ENCODE measurements at places on chromosomes 3 and 15.

GRCh38 chr15:82168757-82169156 lies 93.8 kb downstream of the EFL1 start:
- H3K4me3 ChIP-seq, result no peak overlapping the region
- DNase-seq, result no peak
- no peaks in the 10 kb centered on the region for H3K27me3 ChIP-seq

GRCh38 chr3:1902416-1902815 lies 196.2 kb upstream of the CNTN4 start:
- no peak overlapping the region for H3K4me3 ChIP-seq
- H3K27me3 ChIP-seq, result no peaks in the 10 kb centered on the region
- H3K27ac ChIP-seq, result no peak overlapping the region

- no peaks in the 10 kb centered on the region for H3K27me3 ChIP-seq
- H3K27ac ChIP-seq, result no peak overlapping the region
- peaks cover 12% of the 10 kb centered on the region for H3K4me1 ChIP-seq
- no peaks in the 10 kb centered on the region for H3K36me3 ChIP-seq
These were observed 72.0 kb downstream of the CPN2 start for GRCh38 chr3:194279101-194279500.

- H3K36me3 ChIP-seq, result no peaks in the 10 kb centered on the region
- H3K4me1 ChIP-seq, result peaks cover 7% of the 10 kb centered on the region
- peaks cover 61% of the 10 kb centered on the region for H3K27me3 ChIP-seq
- H3K4me3 ChIP-seq, result peak overlapping the region; percentile 38
These were observed 4.3 kb downstream of the MECOM start for GRCh38 chr3:169659096-169659819.

DNA sequence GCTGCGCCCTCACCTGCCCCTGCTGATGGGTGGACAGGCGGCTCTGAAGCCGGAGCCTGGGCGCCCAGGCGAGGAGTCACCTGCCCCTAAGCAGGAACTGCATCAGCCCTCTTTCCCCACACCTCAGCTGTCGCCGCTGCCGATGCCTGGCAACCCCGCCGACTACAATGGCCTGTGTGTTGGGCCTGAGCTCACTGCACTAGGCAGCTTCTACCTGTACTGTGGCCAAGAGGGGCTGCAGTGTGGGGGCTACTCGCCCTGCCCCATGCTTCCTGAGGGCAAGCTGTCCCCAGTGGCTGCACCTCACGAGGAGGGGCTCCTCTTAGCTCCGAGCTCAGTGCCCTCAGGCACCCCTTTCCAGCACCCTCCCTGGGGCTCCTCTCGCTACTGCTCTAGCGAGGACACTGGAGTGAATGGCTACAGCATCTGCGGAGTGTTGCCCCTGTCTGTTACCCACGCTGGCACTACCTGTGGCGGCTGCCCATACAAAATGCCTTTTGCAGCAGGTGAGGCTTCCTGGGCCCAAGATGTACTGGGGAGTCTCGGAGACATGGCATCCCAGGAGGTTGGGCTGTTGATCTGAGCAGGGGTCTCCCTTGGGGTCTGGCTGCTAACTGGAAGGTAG lies 11.3 kb upstream of the CHST14 start:
- no peak for DNase-seq
- no peak overlapping the region for H3K4me3 ChIP-seq
- H3K27ac ChIP-seq, result no peak overlapping the region
- peaks cover 24% of the 10 kb centered on the region for H3K36me3 ChIP-seq
- no peaks in the 10 kb centered on the region for H3K27me3 ChIP-seq

- H3K27me3 ChIP-seq, result no peaks in the 10 kb centered on the region
- no peak overlapping the region for H3K4me3 ChIP-seq
- no peak overlapping the region for H3K27ac ChIP-seq
These were observed 108.0 kb downstream of the CMSS1 start for GRCh38 chr3:99925584-99926230.

GRCh38 chr3:150067561-150067960 lies 96.9 kb upstream of the PFN2 start:
- no peak overlapping the region for H3K4me3 ChIP-seq
- no peaks in the 10 kb centered on the region for H3K4me1 ChIP-seq
- H3K36me3 ChIP-seq, result no peaks in the 10 kb centered on the region
- no peaks in the 10 kb centered on the region for H3K27me3 ChIP-seq

GRCh38 chr15:80915472-80915871 lies 74.1 kb downstream of the MESD start:
- H3K4me3 ChIP-seq, result no peak overlapping the region
- peak; percentile 58 for DNase-seq
- no peaks in the 10 kb centered on the region for H3K27me3 ChIP-seq
- H3K27ac ChIP-seq, result no peak overlapping the region

- no peak for DNase-seq
- no peak overlapping the region for H3K27ac ChIP-seq
- no peak overlapping the region for H3K4me3 ChIP-seq
- no peaks in the 10 kb centered on the region for H3K36me3 ChIP-seq
- no peaks in the 10 kb centered on the region for H3K4me1 ChIP-seq
- no peaks in the 10 kb centered on the region for H3K27me3 ChIP-seq
These were observed 64.4 kb upstream of the PPARG start for GRCh38 chr3:12224181-12225147.

DNA sequence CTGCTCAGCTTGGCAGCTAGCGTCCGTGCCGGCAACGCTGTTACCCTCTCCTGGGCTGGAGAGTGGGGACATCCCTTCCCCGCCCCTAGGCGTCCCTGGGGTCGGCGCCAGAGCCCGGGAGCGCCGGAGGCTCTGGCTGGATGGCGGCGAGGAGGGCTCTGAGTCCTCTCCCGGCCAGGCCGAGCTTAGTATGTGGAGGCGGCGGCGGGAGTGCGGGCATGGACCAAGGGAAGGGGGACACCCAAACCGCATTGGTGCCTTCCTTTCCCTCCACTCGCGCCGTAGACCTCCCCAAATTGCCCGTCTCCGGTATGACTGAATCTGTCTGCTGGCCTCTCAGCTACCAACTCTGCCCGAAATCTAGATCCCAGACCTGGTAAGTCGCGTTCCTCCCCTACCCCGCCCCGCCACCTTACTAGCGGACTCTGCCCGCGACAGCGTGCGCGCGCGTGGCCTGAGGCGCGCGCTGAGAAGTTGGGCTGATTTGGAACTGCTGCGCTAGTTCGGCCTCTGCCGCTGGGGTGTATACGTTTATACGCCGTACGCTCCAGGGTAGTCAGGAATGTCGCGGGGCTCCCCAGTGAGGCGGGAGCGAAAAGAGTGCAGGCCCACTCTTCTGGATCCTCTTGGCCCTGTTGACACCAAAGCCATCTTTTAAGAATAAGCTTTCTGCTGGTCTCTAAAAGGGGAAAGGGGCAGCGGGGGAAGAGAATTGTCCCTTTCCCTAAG lies 12.2 kb downstream of the ZIC1 start:
- peaks cover 77% of the 10 kb centered on the region for H3K27me3 ChIP-seq
- H3K4me3 ChIP-seq, result peak overlapping the region; percentile 55
- H3K27ac ChIP-seq, result no peak overlapping the region
- peaks cover 39% of the 10 kb centered on the region for H3K4me1 ChIP-seq

DNA sequence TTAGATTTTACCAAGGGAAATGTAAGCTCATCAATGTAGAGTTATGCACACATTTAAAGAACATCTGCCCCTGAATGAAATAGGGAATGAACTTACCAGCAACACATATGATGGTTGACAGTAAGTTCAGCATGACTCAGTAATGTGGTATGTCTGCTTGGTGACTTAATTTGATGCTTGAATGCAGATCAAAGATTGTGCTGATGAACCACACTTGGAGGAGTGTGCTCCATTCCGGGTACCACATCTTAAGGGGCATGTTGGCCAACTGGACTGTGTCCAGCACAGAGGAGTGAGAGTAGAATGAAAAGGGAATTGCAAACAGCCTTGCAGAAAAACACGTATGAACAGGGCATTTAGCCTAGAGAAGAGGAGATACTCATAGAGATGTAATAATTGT lies 171.0 kb upstream of the RARB start:
- no peaks in the 10 kb centered on the region for H3K4me1 ChIP-seq
- DNase-seq, result no peak
- no peak overlapping the region for H3K27ac ChIP-seq
- H3K4me3 ChIP-seq, result no peak overlapping the region
- no peaks in the 10 kb centered on the region for H3K36me3 ChIP-seq

- 0 out of 2 replicates have a peak, but pooled peaks cover 4% of the 10 kb centered on the region for H3K27me3 ChIP-seq
- peaks cover 6% of the 10 kb centered on the region for H3K4me1 ChIP-seq
These were observed 277 bp upstream of the HDDC3 start for GRCh38 chr15:90932660-90932991.

GRCh38 chr3:136818769-136819391 lies at the start of gene SLC35G2:
Gene SLC35G2, plus strand, starts transcription at chr3:136819126. Its CDS starts 35,335 bp downstream, at chr3:136854461.
- H3K4me3 ChIP-seq, result peak within 1 kb of the TSS; percentile 66
- H3K27ac ChIP-seq, result no peak within 1 kb of the TSS
- no peaks in the 10 kb centered on the region for H3K27me3 ChIP-seq
- DNase-seq, result no peak
- H3K4me1 ChIP-seq, result peaks cover 1% of the 10 kb centered on the region
- H3K36me3 ChIP-seq, result no peaks in the 10 kb centered on the region

GRCh38 chr3:47824541-47825473 lies 21.9 kb downstream of the DHX30 start:
- H3K4me1 ChIP-seq, result peaks cover 3% of the 10 kb centered on the region
- peak; percentile 86 for DNase-seq
- H3K27ac ChIP-seq, result peak overlapping the region; percentile 79
- peak overlapping the region; percentile 82 for H3K4me3 ChIP-seq
- peaks cover 18% of the 10 kb centered on the region for H3K36me3 ChIP-seq

GRCh38 chr3:183548262-183548769 lies 7.2 kb downstream of the KLHL6 start:
- H3K36me3 ChIP-seq, result no peaks in the 10 kb centered on the region
- no peak for DNase-seq
- no peak overlapping the region for H3K27ac ChIP-seq
- H3K4me3 ChIP-seq, result no peak overlapping the region

DNA sequence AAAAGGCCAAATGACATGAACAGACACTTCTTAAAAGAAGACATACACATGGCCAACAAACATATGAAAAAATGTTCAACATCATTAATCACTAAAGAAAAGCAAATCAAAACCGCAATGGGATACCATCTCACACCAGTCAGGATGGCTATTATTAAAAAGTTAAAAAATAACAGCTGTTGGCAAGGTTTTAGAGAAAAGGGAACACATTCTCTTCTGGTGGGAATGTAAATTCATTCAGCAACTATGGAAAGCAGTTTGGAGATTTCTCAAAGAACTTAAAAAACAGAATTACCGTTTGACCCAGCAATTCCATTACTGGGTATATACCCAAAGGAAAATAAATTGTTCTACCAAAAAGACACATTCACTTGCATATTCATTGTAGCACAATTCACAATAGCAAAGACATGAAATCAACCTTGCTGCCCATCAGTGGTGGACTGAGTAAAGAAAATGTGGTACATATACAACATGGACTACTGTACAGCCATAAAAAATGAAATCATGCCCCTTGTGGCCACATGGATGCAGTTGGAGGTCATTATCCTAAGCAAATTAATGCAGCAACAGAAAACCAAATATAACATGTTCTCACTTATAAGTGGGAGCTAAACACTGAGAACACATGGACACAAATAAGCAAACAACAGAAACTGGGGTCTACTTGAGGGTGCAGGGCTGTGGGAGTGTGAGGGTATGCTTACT lies 190.7 kb upstream of the MCTP2 start:
- H3K4me3 ChIP-seq, result no peak overlapping the region
- no peaks in the 10 kb centered on the region for H3K27me3 ChIP-seq
- DNase-seq, result no peak
- no peak overlapping the region for H3K27ac ChIP-seq
- H3K4me1 ChIP-seq, result no peaks in the 10 kb centered on the region
- H3K36me3 ChIP-seq, result no peaks in the 10 kb centered on the region

- DNase-seq, result no peak
- no peak overlapping the region for H3K4me3 ChIP-seq
- no peaks in the 10 kb centered on the region for H3K36me3 ChIP-seq
- no peaks in the 10 kb centered on the region for H3K27me3 ChIP-seq
- no peak overlapping the region for H3K27ac ChIP-seq
These were observed 202.9 kb upstream of the CADM2 start for GRCh38 chr3:84755860-84756259.

DNA sequence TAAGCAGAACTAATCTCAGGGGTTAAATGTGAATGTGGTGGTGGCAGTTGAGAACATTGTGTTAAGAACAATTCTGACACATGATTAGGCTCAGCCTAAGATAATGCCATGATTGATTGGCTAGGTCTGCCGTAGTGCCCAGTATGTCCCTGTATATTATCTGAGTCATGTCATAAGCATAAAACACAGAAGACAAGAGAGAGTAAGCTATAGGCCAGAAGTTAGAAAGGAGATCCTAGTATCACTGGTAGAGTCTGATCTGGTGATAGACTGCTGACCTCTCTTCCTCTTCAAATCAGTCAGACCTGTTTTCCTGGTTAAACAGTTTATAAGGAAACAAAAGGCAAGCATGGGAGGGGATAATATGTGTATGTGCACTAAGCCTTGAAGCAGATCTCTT lies 30.1 kb upstream of the ATP8B4 start:
- H3K27me3 ChIP-seq, result no peaks in the 10 kb centered on the region
- no peaks in the 10 kb centered on the region for H3K36me3 ChIP-seq
- no peak overlapping the region for H3K27ac ChIP-seq
- H3K4me1 ChIP-seq, result no peaks in the 10 kb centered on the region
- H3K4me3 ChIP-seq, result no peak overlapping the region

- no peaks in the 10 kb centered on the region for H3K36me3 ChIP-seq
- no peak overlapping the region for H3K4me3 ChIP-seq
- no peaks in the 10 kb centered on the region for H3K27me3 ChIP-seq
- H3K4me1 ChIP-seq, result no peaks in the 10 kb centered on the region
- H3K27ac ChIP-seq, result no peak overlapping the region
These were observed 6.1 kb upstream of the PLSCR4 start for GRCh38 chr3:146256851-146257486.

GRCh38 chr3:13105181-13105895 lies 32.1 kb upstream of the IQSEC1 start:
- H3K4me3 ChIP-seq, result no peak overlapping the region
- DNase-seq, result no peak
- no peak overlapping the region for H3K27ac ChIP-seq
- H3K4me1 ChIP-seq, result no peaks in the 10 kb centered on the region
- H3K27me3 ChIP-seq, result no peaks in the 10 kb centered on the region

- no peaks in the 10 kb centered on the region for H3K27me3 ChIP-seq
- H3K4me3 ChIP-seq, result no peak overlapping the region
- no peaks in the 10 kb centered on the region for H3K36me3 ChIP-seq
- no peak for DNase-seq
These were observed 19.0 kb downstream of the SMAD6 start for GRCh38 chr15:66721020-66721419.

- no peak overlapping the region for H3K27ac ChIP-seq
- peaks cover 8% of the 10 kb centered on the region for H3K27me3 ChIP-seq
- H3K4me3 ChIP-seq, result no peak overlapping the region
These were observed 147.3 kb downstream of the SMAD6 start for GRCh38 chr15:66849393-66849745.

- no peaks in the 10 kb centered on the region for H3K27me3 ChIP-seq
- 0 out of 2 replicates have a peak, but pooled peaks cover 4% of the 10 kb centered on the region for H3K4me1 ChIP-seq
- no peak for DNase-seq
- H3K4me3 ChIP-seq, result no peak overlapping the region
These were observed 223.6 kb upstream of the PDZRN3 start for GRCh38 chr3:73848173-73848906.

GRCh38 chr3:130757611-130758150 lies 11.1 kb upstream of the PIK3R4 start:
- H3K4me1 ChIP-seq, result no peaks in the 10 kb centered on the region
- no peak overlapping the region for H3K4me3 ChIP-seq
- DNase-seq, result no peak
